Dermis microvascular lymphatic vessel endothelial cell (primary cell): ENCODE measurements at places on chromosomes 16 and 17. TPM values are rescaled to one million over a fixed set of nuclear protein-coding genes. Genes with fewer than 3 reads are reported as not detected.

NPTX1 gene
- under 0.01 and 0.13 TPM in 2 replicates for total RNA-seq

DNA sequence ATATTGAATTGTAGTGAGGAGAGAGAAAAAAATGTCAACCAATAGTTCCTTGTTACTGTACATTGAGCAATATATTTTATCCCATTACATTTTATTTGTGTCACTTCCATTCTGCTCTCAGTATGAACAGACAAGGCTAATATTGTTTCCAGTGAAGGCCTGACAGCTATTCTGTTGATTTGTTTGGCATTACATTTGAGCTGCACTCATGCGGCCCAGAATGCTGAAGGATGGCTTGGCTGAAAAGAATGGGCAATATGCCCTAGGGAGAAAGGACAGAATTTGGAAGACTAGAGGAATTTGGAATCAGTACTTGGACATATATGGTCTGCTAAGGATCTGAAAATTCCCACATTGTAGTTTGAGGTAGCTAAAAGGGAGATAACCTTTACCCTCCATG is 1294.4 kb downstream of the CDH8 start:
- no peak for DNase-seq

GRCh38 chr16:25570131-25570530 is 121.6 kb upstream of the HS3ST4 start:
- no peak for DNase-seq

- DNase-seq = no peak
These were observed 63.5 kb downstream of the PRMT7 start for GRCh38 chr16:68374246-68374805.

GRCh38 chr16:68179196-68179795 is 56.6 kb downstream of the ESRP2 start:
- DNase-seq = no peak

GRCh38 chr17:43135454-43135819 is 10.3 kb upstream of the BRCA1 start:
- no peak for DNase-seq

- DNase-seq = no peak
These were observed 45.6 kb upstream of the KCNJ12 start for GRCh38 chr17:21330436-21331160.
